Right cardiac atrium (tissue), 5 donors: ENCODE measurements at places on chromosomes 2 and 18. TPM values are rescaled to one million over a fixed set of nuclear protein-coding genes. Genes with fewer than 3 reads are reported as not detected.

- DNase-seq, result no peak
Observed at GRCh38 chr2:174836377-174836994, 72.2 kb upstream of the CHRNA1 start.

DNA sequence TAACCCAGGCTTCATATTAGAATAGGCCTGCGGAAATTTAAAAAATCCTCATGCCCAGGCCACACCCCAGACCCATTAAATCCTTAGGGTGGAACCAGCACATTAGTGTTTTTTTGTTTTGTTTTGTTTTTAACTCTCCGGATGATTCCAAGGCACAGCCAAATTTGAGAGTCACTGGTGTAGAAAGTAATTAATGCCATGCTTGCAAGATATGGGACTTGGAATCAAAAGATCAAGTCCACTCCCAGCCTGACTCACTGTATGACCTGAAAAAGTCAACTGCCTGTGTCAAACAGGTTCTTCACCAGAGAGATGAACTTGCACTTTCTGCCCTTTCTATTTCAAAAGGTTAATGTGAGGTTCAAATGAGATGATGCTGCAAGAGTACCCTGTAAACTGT is 310.3 kb upstream of the LYPD1 start:
- DNase-seq, result no peak

Gene CNPPD1
- 41.8 TPM for polyA plus RNA-seq

Gene C2orf81
- 1.00 TPM for polyA plus RNA-seq

Gene PAX8
- 0.05 TPM for polyA plus RNA-seq
